ENCODE measurements at places on chromosomes 16 and 17.

- no peak for ATAC-seq
Measured at GRCh38 chr16:88208112-88208511, 174.6 kb upstream of the ZNF469 start.

- peak; percentile 63 for ATAC-seq
Measured at GRCh38 chr16:8941718-8942344, 21.9 kb downstream of the USP7 start.

DNA sequence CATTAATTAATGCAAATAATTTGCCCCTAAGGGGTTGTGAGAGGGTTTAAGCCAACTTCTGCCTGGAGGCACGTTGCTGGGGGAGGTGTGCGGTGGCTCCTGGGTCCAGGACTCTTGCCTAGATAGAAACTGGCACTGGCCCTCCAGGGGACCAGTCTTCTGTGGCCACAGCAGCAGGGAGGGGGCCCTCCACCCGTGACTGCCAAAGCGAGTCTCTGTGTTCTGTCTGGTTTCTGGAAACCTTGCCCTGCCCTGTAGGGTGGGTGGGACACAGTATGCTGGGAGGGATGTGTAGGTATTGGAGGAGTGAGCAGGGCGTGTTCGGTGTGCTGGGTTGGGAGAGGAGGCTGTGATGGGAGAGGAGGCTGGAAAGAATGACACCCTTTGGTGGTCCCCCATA is 78.8 kb downstream of the TBC1D16 start:
- ATAC-seq: peak; percentile 20

DNA sequence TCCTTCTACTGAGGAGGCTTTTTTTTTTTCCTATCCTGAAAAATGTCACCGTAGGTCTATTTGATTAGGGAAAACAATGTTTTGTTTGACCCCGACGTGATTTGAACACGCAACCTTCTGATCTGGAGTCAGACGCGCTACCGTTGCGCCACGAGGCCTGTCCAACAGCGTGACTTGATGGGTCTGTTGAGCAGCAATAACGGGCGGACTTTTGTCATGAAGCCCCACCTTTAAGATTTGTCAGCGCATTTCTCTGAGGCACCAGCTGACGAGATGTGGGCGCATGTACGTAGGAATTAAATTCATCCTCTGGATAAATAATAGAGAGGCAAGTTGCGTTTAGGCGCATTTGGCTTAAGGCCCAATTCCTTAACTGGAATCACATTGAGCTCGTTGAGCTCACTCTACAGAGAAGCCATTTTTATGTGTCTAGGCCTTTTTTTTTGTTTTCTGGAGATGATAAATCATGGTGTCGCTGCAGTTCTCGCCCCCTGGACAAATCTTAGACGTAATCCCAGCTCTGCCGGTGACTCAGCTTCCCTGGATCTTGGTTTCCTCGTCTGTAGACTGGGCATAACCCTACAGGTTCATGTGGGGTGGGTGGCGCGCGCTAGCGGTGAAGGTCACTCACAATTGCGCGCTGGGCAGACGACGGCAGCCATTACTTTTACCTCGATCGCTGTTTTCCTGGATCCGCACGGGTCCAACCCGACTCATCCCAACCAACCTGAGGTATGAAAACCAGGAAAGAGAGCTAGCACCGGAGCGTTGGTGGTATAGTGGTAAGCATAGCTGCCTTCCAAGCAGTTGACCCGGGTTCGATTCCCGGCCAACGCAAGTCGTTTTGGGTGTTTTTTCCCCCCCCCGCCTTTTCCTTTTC is 10.6 kb upstream of the AURKB start:
- ATAC-seq: peak; percentile 62

Measured in esophagus mucosa (tissue), 1 donor.